ENCODE measurements at places on chromosomes 1 and 21.
A peak's percentile ranks its signal among the peaks of the same experiment; 100 is the strongest.

GRCh38 chr1:30472009-30472408, 251.4 kb downstream of the MATN1 start:
- no peak for DNase-seq

DNA sequence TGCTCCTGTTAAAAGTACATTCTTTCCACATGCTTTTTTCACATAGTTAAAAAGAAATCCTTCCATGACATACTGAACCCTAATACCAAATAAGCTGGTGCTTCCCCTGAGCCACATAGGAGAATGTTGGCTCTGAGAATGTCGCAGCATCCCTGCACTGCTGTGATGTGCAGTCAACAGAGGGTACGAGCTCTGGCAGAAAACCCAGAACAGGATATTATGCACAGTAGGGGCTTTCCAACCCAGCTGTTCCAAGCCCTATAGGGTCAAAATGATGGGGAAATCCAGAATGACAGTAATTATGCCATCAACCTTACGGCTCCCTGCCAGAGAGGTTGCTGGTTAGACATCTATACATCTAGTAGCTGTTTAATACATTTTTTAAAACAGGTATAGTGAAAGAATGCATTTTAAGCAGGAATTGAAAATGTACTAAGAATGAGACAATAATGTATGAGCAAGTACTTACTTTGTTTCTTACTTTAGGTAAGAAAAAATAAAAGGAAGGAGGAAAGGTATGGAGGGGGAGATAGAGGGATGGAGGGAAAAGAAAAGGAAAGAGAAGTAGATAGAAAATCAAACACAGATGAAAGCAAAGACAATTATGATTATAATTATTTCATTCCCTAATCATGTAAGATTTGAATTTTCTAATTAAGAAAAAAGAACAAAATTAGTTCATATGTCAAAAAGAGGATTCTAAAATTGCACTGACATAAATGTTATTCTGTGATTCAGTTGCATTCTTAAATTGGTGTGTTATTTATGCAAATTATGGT, 126.0 kb downstream of the NR5A2 start:
- DNase-seq = no peak

DNA sequence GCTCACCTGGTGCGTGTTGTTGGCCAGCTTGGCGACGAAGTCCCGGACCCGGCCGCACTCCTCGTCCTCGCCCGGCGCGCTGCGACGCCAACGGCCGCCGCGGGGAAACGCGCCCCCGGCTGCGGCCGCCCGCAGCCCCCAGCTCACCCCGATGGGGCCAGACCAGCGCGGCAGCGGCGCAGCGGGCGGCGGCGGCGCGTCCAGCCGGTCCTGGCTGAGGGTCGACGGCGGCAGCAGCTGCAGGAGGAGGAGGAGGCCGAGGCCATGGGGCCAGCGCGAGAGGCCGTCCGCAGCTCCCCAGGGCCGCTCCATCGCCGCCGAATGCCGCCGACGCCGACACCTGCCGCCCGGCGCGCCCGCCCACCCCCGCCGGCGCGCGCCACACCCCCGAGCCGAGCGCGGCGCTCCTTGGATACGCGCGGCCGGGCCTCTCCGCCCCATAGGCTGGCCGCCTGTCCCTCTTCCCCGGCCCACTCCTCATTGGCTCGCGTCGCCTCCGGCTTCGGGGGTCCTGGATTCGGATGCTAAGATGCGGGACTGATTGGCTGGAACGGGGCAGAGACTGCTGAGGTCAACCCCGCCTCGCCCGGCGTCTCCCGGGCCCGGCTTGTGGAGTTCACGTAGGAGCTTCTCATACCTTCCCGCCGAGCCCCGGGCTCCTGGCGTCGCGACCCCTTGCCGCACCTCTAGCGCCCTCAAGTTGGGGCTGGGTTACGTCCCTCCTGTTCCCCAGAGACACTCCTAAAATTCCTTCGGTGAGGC, at the start of gene SORT1:
TSS of gene SORT1 (minus strand) at position 338 of the 762 bp plus-strand sequence. CDS start at position 312, 26 bp downstream.
- peak; percentile 7 for DNase-seq

- no peak for DNase-seq
Measured at GRCh38 chr1:65260851-65261473, 48.4 kb upstream of the DNAJC6 start.

- no peak for DNase-seq
Measured at GRCh38 chr1:184987696-184988095, 13.4 kb upstream of the NIBAN1 start.

GRCh38 chr1:116290085-116290705, 82.8 kb upstream of the ATP1A1 start:
- no peak for DNase-seq

- DNase-seq = no peak
Measured at GRCh38 chr1:212132025-212132424, 96.5 kb downstream of the DTL start.

DNA sequence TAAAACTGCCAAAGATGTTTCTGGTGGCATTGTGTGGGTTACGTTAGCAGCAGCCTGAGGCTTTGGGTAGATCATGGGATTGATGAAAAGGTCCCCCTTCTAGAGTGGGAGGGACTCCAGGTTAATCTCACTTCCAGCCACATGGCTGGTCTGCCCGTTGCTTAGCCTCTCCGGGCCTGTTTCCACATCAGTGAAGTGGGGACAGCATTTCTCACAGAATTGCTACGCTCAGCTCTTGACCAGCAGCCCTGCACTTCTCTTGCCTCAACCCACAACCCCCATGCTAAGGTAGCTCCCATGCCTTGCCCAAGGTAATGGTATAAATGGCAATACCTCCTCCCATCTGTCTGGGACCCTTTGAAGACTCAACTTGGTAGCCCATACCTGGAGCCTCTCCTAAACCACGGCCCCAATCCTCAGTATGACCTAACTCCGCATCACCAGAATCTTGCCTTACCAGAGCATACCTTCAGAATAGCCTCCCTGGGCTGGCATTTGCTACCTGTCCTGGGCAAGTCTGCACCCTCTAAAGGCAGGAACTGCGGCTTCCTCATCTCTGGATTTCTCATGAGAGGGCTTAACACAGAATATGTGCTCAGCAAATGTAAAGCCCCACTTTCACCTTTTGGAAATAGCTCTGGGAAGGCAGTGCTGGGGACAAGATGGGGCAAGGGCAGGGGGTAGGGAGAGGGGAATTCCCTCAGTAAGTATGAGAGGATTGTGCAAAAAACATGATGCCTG, 10.9 kb upstream of the GUCA2A start:
- no peak for DNase-seq

- no peak for DNase-seq
Measured at GRCh38 chr1:1763657-1764621, 14.3 kb downstream of the NADK start.

DNA sequence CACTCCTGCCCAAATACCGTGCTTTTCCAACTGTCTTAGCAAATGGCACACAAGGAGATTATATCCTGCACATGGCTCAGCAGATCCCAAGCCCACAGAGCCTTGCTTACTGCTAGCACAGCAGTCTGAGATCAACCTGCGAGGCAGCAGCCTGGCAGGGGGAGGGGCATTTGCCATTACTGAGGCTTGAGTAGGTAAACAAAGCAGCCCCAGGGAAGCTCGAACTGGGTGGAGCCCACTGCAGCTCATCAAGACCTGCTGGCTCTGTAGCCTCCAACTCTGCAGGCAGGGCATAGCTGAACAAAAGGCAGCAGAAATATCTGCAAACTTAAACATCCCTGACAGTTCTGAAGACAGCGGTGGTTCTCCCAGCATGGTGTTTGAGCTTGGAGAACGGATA, 70.1 kb upstream of the PTBP2 start:
- no peak for DNase-seq

GRCh38 chr1:55531644-55532043, 316.5 kb upstream of the USP24 start:
- DNase-seq = no peak

- no peak for DNase-seq
Measured at GRCh38 chr1:159436469-159436868, 3.1 kb upstream of the OR10J1 start.

DNA sequence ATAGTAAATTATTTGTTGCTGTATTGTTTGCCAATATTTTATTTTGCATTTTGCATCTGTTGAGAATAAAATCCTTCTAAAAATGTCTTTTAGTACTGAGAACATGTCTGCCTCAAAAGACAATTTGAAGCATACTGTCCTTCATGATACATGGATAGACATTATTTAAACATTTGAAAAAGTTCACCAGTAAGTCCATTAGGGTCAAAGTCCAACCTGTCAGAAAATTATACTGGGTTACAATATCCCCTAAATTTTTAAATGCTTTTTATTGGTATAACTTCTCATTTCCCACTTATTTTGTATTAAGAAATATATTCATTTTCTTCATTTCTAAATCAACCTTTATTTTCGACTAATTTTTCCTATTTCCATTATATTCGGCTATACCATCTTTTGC, 9.3 kb downstream of the CHML start:
- no peak for DNase-seq

- no peak for DNase-seq
Measured at GRCh38 chr1:100585786-100586185, 47.8 kb downstream of the GPR88 start.

- no peak for DNase-seq
Measured at GRCh38 chr1:28956038-28956464, 41.7 kb downstream of the EPB41 start.

DNA sequence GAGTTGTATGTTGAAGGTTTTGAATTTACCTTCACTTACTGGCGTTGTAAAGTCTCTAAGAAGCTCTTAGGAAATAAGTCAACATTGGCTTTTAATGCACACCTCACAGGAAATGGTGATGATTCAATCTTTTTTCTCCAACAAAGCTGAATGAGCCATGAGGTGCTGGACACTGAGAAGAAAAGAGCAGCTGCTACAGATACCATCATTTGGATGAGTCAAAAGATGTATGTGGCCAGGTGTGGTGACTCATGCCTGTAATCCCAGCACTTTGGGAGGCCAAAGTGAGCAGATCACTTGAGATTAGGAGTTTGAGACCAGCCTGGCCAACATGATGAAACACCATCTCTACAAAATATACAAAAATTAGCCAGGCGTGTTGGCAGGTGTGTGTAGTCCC, 3.3 kb upstream of the IL23R start:
- DNase-seq = no peak

DNA sequence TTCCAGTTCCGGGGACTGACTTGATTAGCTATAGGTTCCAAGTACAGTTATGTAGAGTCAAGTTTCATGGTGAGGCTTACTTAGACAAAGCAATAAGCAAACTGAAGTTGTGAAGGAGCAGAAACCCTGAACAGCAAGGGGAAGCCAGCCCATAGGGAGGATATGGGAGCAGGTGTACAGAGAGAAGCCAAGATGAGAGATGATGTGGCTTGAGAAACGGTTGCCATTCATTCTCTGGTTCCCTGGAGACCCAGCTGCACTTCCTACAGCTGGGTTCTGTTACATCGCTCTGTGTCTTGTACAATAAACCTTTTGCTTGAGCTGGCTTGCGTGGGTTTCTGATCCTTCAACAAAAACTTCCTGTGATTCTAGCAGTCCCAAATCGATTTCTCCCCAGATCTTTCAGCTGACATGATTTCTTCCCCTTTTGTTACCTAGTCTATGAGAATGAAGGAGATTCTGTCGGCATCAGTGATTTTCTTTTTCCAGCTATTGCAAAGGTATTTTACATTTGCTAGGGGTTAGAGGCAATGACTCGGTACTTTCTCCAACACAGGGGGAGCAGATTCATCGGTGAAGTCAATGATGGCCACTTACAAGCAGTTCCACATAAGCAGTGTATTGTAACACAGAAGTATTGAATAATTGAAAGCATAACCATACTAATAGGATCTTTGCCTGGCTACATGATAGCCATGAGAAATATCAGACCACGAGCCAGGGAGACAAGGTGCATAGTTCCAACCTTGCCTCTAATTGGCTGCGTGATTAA, 67.3 kb downstream of the URB2 start:
- DNase-seq = no peak

DNA sequence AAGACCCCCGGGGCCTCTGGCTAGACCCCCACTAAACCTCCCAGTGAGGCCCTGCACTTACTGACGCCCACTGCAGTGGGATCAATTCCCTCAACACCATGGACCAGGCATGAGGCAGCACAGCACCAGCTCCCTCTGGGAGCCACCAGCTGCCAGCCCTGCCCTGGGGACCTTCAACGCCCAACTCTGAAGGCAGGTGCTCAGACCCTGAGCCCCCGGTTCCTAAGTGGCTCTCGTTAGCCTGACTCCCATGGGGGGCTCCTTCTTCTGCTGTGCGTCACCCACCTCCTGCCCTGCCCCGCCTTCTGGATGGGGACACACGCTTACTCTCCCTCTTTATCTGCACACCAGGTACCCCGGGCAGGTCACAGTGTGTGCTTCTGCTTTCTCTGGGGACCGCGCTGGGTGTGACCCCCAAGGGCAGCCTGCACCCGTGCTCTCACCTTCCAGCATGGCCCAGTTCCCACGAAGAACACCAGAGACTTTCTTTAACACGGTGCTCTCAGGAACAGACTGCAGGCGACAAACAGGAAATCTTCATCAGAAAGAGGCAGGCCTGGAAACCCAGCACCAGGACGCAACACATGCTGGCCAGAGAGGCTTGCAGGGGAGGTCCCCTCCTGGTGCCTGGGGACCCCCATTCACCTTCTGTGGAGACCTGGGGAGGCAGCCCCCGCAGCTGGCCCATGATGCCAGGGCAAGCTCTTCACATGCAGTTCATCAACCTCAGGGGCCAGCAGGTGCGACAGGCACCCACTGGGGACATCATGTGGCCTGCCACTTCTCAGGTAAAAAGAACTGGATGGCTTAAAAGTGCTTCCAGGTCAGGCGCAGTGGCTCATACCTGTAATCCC, 27.3 kb downstream of the WDR4 start:
- no peak for DNase-seq

DNA sequence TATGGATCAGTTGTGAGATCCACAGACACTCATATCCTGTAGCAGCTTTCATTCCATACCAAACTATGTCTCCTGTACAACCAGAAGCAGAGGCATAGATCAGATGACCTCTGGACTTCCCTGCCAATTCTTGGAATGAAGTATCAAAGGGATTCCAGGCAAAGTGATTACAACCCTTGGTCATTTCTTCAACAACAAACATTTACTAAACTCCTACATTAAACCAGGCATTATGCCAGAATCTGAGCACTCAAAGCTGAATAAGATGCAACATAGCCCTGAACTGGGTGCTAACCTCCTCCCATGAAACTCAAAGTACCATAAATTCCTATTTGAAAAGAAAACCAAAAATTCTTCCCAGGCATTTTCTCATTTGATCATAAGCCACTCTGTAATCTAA, 121.2 kb upstream of the SGIP1 start:
- DNase-seq = no peak

- DNase-seq = no peak
Measured at GRCh38 chr1:27139980-27140379, 14.9 kb downstream of the SLC9A1 start.

- DNase-seq = no peak
Measured at GRCh38 chr1:45409276-45409675, 69.0 kb upstream of the MUTYH start.

- DNase-seq = no peak
Measured at GRCh38 chr1:160131803-160132565, 16.4 kb downstream of the ATP1A2 start.
